ENCODE measurements at places on chromosomes 2 and 18.

- DNase-seq, result no peak
Measured at GRCh38 chr2:84966731-84967130, 4.2 kb upstream of the KCMF1 start.

GRCh38 chr2:99694331-99694730, 204.5 kb upstream of the REV1 start:
- no peak for DNase-seq

DNA sequence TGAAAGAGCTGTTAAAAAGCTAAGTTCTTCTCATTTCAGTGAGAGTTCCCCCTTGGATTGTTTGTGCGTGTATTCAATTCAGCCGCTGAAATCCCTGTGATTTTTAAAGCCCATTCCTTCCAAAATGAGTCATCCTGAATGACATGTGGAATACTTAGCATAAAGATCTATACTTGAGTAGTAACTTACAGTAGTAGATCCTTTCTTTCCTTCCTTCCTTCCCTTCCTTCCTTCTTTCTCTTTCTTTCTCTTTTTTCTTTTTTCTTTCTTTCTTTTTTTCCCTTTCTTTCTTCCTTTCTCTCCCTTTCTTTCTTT, 18.2 kb upstream of the SOX11 start:
- no peak for DNase-seq

GRCh38 chr2:39304729-39305128, 61.0 kb upstream of the CDKL4 start:
- DNase-seq, result no peak

- no peak for DNase-seq
Measured at GRCh38 chr18:62875323-62875722, 160.0 kb downstream of the PHLPP1 start.

Data from dorsolateral prefrontal cortex (tissue), 122 donors.